Calu3 (cell line): ENCODE measurements at places on chromosomes 1 and 21. TPM values are rescaled to one million over a fixed set of nuclear protein-coding genes. Genes with fewer than 3 reads are reported as not detected.

The RGS8 gene
- not detected in 2 replicates for total RNA-seq

The MX2 gene
- total RNA-seq, result 17.6 and 65.2 TPM in 2 replicates

The FOXO6 gene
- total RNA-seq, result 0.47 and 1.0 TPM in 2 replicates

The FCAMR gene
- not detected in 2 replicates for total RNA-seq

DNA sequence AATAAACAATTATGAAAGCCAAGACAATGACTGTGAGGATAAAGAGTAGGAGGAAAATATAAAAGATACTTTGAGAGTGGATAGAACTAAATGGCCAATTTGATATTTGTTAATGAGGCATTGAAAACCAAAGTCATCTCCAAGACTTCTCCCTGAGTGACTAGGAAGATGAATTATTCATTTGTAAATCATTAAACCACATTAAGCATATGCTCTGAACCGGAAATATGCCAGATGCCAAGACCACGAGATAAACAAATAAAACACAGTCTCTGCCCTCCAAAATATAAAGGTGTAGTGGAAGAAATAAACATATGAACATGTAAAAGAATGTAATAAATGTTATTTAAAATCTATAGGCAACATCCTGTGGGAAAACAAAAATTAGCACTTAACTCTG lies 78.8 kb downstream of the MRPL39 start:
- no peak for DNase-seq

- DNase-seq, result no peak
These were observed 1359.1 kb upstream of the ADGRL2 start for GRCh38 chr1:80441664-80442063.
